Smooth muscle cell of trachea (primary cell): ENCODE measurements at places on chromosomes 12 and 14. TPM values are rescaled to one million over a fixed set of nuclear protein-coding genes. Genes with fewer than 3 reads are reported as not detected.

Gene NDRG2
- total RNA-seq, result 0.17 and 0.44 TPM in 2 replicates

Gene CCDC175
- not detected in 2 replicates for total RNA-seq

Gene KERA
- not detected in 2 replicates for total RNA-seq

Gene COL2A1
- under 0.01 and 0.15 TPM in 2 replicates for total RNA-seq

Gene PTPRO
- 1.2 and 2.3 TPM in 2 replicates for total RNA-seq

Gene NELL2
- not detected in 2 replicates for total RNA-seq

Gene RNASE7
- 0.17 TPM in 1 of 2 replicates, not detected in the other for total RNA-seq

Gene LRP1-AS
- not detected in 2 replicates for total RNA-seq

Gene KCNMB4
- 0.17 and 0.44 TPM in 2 replicates for total RNA-seq

Gene CD163L1
- total RNA-seq, result under 0.01 TPM in 1 of 2 replicates, not detected in the other

Gene PAPOLA
- 94.4 and 113 TPM in 2 replicates for total RNA-seq

Gene IPO8
- total RNA-seq, result 39.2 and 54.5 TPM in 2 replicates

Gene SERPINA12
- total RNA-seq, result not detected in 2 replicates

Gene CYP27B1
- total RNA-seq, result 0.15 and 0.33 TPM in 2 replicates

Gene HECTD1
- total RNA-seq, result 322 and 436 TPM in 2 replicates

Gene SLC5A8
- total RNA-seq, result not detected in 2 replicates

Gene SFSWAP
- total RNA-seq, result 20.0 and 21.7 TPM in 2 replicates

Gene EPYC
- total RNA-seq, result 0.15 TPM in 1 of 2 replicates, not detected in the other

Gene HOXC12
- total RNA-seq, result not detected in 2 replicates

Gene CPNE6
- not detected in 2 replicates for total RNA-seq

Gene BMP4
- 14.8 and 23.3 TPM in 2 replicates for total RNA-seq

Gene AHNAK2
- 279 and 407 TPM in 2 replicates for total RNA-seq

Gene FOXN4
- not detected in 2 replicates for total RNA-seq

Gene TRAFD1
- 78.2 and 80.6 TPM in 2 replicates for total RNA-seq

Gene COCH
- total RNA-seq, result 0.33 and 0.58 TPM in 2 replicates

Gene KRT73
- total RNA-seq, result not detected in 2 replicates

Gene PLEKHD1
- total RNA-seq, result under 0.01 TPM in 2 replicates

Gene STXBP6
- total RNA-seq, result 6.1 and 9.6 TPM in 2 replicates

Gene MGAT2
- total RNA-seq, result 97.6 and 99.1 TPM in 2 replicates

Gene NEUROD4
- not detected in 2 replicates for total RNA-seq

Gene ENDOU
- total RNA-seq, result 0.17 and 0.29 TPM in 2 replicates

Gene BBOF1
- total RNA-seq, result 5.5 and 6.0 TPM in 2 replicates

Gene TMPRSS12
- total RNA-seq, result not detected in 2 replicates

Gene RFX4
- total RNA-seq, result not detected in 2 replicates

Gene SSPN
- 10.9 and 15.1 TPM in 2 replicates for total RNA-seq

Gene SLC25A47
- total RNA-seq, result not detected in 2 replicates
